ENCODE measurements at places on chromosomes 2 and 18.

- no peak for DNase-seq
These were observed 288.2 kb downstream of the CTNNA2 start for GRCh38 chr2:79801082-79801481.

DNA sequence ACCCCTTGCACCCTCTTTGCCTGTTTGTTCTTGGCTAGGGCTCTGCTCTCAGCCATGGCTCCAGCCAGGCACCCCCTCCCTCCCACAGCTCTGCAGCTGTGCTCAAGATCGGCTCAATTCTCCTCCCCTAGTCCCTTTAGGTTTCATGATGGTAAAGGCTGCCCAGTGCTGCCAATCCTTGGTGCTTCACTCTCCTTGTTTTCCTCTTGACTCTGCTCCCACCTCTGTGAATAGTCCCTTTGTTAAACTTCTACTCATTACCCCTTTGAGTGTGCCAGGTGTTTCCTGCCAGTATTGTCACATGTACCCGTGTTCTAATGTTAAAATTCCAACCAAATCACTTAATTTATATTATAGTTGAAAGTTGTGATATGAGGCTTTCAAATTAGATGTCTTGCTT, 101.0 kb upstream of the CERS6 start:
- no peak for DNase-seq

DNA sequence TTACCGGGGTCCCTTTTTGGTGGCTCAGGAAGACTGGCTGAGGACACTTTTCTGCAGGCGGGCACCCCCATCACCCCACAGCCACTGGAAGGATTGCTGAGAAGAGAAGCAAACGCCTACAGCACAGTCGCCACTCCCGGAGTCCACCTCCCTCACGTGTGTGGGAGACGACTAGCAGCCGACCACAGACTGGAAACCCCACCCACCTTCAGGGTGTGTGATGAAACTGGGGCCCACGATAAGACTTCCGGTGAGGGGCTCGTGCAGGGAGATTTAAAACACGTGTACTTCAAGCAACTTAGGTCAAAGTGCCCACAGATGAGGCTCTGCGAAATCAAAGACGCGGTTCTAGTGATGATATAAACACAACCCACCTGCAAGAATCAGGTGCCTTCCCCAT, 26.3 kb downstream of the MBP start:
- peak; percentile 83 for DNase-seq

DNA sequence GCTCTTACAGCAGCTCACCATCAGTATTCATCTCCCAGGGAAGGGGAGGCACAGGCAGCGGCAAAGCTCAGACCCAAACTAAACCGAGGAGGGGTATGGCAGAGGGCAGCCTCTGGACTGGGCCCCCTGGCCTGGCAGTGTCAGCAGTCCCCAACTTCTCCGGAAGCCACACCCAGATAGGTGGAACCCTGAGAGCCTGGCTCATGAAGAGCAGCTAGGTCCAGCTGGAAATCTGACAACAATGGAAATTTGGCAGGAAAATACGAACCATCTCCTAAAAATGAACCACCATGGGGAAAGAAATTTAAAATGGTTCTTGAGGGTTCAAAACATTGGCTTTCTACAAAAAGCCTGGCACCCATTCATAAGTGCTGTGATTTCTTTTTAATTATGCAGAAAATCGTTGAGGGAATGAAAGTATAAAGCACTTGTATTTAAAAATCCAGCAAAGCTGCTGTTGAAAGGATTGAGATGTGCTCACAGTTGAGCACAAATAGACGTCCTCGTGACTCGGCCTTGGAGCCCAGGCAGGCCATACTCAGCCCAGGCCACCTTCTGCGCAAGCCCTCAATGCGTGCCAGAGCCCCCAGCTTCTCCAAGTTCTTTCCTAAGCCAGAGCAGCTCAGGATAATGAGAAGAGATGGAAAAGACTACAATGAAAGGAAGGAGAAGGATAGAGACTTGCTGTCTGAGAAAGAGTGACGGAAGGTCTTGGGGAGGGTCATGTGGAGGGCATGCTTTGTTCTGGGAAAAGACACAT, 93.0 kb downstream of the COL6A3 start:
- no peak for DNase-seq

- no peak for DNase-seq
These were observed 15.8 kb downstream of the CWC22 start for GRCh38 chr2:179991344-179991743.

GRCh38 chr18:36640021-36640952, 188.5 kb downstream of the TPGS2 start:
- no peak for DNase-seq

DNA sequence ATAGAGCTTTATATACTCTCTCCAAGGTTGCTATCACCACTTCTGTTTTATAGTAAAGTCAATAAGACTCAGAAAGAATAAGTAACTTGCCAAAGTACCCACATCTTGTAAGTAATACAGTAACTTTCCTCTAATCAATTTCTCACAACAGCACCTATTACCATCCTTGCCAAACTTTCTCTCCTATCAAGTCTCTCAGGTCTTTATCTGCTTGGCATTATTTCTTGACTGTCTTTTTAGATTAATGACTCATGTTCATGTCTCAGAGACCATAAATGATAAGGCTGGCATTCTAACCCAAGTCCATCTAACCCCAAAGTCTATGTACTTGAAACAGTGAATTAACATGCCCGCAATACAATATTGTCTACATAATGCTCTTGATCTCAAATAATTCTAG, 618.0 kb upstream of the ZEB2 start:
- no peak for DNase-seq

- no peak for DNase-seq
These were observed 44.7 kb upstream of the TNP1 start for GRCh38 chr2:216904554-216904953.

DNA sequence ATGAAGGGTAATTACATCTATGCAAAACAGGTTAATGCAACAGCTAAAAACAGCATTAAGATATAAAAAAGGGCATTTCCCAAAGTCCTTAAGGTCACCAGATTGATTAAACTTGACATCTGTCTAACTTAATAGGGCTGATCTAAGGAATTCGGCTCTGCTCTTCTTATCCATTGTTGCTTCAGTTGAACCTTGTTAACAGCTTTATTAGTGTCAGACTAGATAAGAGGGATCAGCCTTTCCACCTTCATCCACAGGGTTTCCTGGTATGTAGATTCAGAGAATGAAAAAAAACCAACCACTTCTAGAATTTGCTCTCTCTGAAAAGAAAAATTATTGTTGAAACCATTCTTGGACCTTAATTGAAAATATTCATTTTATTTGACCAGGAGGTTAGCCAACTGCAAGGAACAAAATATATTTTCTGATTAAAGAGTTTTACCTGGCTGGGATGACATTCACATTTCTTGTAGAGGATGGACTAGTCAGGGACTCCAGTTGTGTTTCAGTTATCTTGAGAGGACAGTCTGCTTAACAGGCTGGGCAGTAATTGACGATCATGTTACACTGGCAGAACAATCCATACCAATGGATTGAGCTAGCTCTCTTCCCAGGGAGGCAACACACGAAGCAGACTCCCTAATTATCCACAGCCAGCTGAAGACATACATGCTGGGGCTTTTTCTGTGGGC, 357.4 kb upstream of the ACVR2A start:
- no peak for DNase-seq

DNA sequence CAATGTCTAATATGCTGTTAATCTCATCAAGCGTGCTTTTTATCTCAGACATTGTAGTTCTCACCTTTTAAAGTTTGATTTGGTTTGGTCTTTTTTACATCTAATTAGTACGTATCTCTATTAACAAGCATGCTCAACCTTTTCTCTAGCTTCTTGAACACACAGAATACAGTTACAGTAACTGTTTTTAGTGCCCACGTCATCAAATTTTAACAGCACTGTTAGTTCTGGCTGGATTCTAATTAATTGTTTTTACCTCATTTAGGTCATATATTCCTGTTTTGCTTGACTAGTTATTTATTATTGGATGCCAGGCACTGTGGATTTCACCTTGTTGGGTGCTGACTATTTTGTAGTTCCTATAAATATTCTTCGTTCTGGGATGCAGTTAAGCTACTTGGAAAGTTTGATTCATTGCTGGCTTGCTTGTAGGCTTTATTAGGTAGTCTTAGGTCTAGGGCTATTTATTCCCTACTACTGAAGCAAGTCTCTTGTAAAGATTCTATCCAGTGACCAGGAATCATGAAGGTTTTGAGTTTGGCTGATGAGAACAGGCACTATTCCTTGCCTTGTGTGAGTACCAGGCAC, 263.0 kb downstream of the ETAA1 start:
- no peak for DNase-seq

DNA sequence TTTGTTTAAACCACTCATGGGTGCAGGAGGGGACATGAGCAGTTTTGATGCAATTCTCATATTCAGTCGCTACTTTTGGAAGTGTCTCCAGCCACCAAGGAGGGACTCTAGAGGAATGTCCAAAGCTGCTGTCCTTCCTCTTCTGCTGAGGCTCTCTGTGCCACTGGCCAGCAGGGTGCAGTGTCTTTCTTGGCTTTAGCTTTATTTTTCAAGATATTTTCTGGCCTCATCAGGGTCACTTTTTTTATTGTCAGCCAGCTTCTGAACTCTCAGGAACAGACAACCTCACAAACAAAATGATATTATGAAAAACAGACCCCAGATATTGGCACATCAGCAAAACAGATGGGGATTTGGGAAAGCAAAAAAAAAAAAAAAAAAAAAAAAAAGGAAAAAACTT, 289.3 kb upstream of the ZSWIM2 start:
- no peak for DNase-seq

GRCh38 chr2:218878486-218878885, 2.2 kb upstream of the WNT10A start:
- no peak for DNase-seq

- no peak for DNase-seq
These were observed 161.1 kb downstream of the GFPT1 start for GRCh38 chr2:69225933-69226332.

- DNase-seq, result no peak
These were observed 128.3 kb upstream of the HS6ST1 start for GRCh38 chr2:128446874-128447537.

- DNase-seq, result no peak
These were observed 119.3 kb upstream of the ZSWIM2 start for GRCh38 chr2:186968277-186968676.

DNA sequence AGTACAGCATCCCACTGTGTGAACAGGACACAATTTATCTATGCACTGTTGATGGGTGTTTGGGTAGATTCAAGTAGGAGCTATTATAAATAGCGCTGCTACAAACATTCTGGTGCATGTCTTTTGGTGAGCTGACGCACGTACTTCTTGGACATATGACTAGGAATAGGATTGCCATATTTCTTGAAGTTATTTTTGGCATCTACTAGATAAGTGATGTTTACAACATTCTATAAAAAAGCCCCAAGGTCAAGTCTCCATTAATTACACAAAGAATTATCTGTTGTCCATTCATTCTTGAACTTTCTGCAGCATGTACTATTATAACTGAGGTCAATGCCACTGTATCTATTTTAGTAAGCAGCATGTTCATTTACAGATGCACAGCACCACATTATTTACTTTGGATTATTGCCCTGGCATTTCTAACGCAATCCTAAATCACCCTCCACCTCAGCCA, 225.5 kb upstream of the TMEM200C start:
- DNase-seq, result no peak

GRCh38 chr2:169670215-169670651, 24.0 kb downstream of the CFAP210 start:
- DNase-seq, result no peak

DNA sequence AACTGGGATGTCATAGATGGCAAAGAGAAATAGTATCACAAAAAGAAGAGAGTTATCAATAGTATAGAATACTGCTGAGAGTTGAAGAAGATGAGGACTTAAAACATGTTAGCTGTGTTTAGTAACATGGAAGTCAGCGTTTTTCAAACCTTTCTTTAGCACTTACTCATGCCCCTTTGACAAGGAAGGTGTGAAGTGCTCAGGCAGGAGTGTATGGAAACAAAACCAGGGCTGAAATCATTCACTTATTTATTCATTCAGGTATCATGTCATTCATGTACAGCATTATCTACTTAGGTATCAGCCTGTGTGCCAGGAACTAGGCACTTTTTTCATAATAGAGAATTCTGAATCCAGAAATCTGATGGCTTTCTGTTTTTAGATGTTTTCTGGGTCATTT, 27.2 kb downstream of the CD28 start:
- DNase-seq, result no peak

DNA sequence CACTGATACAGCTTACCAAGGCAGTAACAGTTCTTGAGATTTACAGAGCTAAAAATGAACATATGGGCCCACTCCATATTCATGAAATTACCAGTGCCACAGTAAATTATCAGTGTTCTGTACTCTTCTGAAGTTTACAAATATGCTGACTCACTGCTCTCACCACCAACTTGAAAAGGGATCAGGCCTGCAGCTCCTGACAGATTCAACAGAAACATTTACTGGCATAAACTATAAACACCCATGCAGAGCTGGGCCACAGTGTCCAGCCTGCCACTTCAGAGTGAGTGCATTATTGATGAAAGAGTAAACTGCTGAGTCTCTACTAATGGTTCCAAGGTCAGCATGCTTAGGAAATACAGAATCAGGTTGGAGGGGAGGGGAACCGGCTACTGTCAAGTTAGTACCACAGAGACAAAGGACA, 83.1 kb downstream of the FARSB start:
- no peak for DNase-seq

DNA sequence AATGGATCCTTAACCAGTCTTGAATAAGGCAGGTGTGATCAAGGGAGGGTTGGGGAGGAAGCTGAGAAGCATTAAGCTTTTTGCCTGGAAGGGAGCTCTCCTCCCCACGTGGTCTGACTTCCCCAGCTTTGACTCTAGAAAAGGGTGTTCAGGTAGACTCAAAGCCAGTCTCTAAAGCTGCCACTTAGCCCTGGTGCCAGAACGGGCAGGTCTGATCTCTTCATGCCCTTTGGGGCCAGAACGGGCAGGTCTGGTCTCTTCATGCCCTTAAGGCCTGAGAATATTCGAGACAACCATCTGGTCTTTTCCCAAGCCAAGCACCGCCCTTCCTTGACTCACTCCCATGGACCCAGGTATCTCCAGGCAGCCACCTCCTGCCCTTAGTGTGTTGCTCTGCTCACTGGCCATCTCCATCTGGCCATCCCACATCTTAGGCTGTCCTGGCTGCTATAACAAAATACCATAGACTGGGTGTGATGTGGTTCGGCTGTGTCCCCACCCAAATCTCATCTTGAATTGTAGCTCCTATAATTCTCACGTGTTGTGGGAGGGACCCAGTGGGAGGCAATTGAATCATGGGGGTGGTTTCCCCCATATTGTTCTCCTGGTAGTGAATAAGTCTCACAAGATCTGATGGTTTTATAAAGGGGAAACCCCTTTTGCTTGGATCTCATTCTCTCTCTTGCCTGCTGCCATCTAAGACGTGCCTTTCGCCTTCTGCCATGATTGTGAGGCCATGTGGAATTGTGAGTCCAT, 59.4 kb downstream of the SNORC start:
- DNase-seq, result no peak
